Cardiac septum (tissue), 1 donor: ENCODE measurements at places on chromosomes 1 and 21.

DNA sequence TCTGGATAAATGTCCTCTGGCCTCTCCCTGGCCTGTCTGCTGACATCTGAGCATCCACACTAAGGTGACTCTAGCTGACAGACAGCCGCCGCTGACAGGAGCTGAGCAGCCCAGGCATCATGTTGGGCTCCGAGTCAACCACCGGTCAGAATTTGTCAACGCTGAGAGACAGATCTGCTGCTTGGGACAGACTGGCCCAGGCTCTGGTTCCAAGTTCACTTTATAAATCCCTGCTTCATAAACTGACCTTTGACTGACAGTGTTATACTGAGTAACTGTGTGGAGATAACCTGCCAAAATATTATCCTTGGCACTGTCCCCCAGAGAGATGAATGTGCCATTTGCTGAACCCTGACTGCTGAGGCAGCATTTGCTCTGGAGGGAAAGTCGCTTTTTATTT is 616.7 kb downstream of the NPHP4 start:
- no peak for DNase-seq

- DNase-seq, result no peak
Measured at GRCh38 chr1:211653293-211653692, 22.1 kb downstream of the NEK2 start.

DNA sequence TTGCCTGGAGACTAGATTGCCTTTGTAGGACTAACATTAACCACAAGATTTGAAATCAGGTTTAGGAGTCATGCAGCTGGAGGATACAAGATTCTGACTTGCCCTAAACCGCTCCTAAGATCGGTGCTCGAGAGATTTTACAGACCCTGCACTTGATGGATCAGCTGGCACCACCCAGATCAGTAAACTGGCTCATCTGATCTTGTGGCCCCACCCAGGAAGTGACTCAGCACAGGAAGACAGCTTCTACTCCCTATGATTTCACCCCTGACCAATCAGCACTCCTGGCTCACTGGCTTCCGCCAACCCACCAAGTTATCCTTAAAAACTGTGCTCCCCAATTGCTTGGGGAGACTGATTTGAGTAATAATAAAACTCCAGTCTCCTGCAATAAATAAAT is 876 bp upstream of the CATSPERE start:
- DNase-seq, result no peak

DNA sequence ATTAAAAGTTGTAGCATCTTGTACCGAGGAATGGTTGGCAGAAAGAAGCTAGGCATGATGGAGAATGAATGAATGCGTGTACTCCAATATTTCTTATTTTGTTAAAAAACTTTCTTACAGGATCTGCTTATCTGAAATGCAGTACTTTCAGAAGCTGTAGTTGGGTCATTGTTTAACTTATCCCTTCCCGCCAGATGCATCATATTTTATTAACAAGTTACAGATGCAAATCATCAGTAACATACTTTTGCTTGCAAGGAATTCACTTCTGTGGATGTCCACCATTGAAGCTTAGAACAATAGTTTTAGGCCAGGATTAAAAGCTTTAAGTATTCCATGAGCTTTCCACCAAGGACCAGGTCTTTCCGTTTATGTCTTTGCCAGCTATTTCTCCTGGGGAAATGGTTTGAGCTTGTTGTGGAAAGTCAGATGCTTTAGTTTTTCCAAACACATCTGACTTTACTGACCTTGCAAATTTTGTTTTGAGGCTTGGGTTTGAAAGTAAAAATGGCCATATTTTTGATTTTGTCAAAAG is 65.4 kb downstream of the PATJ start:
- DNase-seq, result no peak

- DNase-seq, result peak; percentile 29
Measured at GRCh38 chr1:25817840-25818501, 1.8 kb upstream of the MTFR1L start.

- no peak for DNase-seq
Measured at GRCh38 chr1:1259951-1260600, 13.6 kb upstream of the C1QTNF12 start.

- no peak for DNase-seq
Measured at GRCh38 chr1:17575797-17576518, 36.5 kb downstream of the ARHGEF10L start.

- DNase-seq, result no peak
Measured at GRCh38 chr1:97934491-97934890, 13.7 kb upstream of the DPYD start.

- no peak for DNase-seq
Measured at GRCh38 chr1:23169727-23170335, 1.2 kb upstream of the LUZP1 start.

DNA sequence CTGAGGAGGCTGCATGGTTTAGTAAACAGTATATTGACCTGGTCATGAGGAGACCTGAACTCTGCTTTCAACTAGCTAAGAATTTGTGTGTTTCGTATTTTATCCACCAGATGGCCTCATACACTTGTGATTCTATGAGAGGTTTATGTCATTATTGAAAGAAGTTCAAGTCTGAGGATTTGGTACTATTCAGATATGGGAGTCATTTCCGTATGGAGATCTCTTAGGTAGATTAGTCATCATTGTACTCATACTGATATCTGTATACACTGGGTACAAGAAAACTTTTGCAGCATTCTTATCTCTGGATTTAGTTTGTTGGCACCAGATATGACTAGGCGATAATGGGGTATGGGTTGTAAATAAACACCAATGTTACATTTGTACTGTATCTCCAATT is 26.6 kb downstream of the ATF6 start:
- no peak for DNase-seq

DNA sequence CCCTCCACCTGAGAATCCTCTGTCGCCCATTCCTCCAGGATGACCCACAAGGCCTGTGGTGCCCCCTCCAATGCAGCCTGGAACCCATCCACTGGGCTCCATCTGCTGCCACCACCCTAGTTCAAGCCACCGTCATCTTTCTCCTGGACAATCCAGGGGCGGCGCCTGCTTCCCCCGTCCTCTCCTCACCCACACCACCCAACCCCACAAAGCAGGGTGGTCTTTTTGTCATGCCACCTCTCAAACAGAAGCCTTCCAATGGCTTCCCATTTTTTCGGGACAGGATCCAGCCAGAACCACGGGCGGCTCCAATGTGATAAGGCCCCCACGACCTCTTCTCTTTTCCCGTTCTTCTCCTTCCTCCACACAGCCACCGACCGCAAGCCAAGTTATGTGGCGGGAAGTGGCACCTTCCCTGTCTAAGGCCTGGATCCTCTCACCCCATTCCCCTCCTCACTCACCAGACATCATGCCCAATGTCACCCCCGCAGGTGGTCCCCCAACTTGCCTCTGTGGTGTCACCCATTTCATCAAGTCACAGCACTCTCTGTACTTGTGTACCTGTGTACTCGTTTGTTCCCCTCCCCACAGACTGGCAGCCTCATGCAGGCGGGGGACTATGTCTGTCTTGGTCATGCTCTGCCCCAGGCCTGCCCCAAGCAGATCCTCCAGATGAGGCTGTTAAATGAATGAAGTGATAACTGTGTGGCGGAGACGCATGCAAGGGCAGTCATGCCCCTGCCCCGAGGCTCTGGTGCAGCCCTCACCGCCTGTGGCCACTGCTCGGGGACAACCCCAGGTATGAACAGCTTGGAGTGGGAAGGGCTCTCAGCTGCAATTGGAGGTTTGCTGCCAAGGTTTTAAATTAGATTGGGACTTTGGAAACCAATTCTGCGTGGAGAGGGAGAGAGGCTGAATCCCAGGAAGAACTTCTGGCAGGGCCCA is 11.0 kb downstream of the UBXN11 start:
- no peak for DNase-seq

GRCh38 chr1:43334453-43335205 is 3.0 kb upstream of the MPL start:
- DNase-seq, result peak; percentile 55

- DNase-seq, result no peak
Measured at GRCh38 chr1:186873687-186874086, 44.9 kb downstream of the PLA2G4A start.

- DNase-seq, result peak; percentile 84
Measured at GRCh38 chr1:24384251-24385090, 29.1 kb downstream of the STPG1 start.

DNA sequence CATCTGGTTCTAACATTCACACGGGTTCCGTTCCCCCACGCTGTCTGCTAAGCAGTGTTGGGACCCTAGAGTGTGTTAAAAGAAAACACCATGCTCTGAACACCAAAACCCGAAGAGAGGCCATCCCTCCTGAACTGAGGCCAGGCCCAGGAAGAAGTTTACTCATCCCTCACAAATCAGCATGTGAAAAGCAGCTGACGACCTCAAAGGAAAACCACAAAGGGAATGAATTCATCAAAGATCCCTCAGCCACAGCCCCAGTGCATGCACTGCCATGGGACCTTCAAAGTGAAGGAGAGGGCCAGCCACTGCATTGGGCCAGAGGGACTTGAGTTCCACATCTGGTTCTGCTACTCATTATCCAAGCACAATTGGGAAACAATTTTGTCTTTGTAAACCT is 7.0 kb upstream of the PSEN2 start:
- DNase-seq, result peak; percentile 68

- DNase-seq, result no peak
Measured at GRCh38 chr1:37862330-37862729, 2.9 kb upstream of the MTF1 start.

DNA sequence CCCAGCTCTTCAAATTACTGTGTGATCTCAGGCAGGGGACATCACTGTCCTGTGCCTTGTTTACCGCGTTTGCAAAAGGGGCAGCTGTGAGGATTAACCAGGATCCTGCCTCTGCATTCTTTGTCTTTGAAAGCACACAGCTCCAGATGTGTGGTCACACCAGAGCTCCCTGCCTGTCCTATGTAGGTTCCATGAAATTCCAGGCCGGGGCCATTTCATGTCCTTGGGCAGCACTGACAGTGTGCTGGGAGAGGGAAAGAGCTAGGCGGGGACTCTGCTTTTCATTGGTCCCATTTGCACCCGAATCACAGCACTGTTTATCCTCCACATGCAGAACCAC is 42.2 kb upstream of the SELENON start:
- no peak for DNase-seq

DNA sequence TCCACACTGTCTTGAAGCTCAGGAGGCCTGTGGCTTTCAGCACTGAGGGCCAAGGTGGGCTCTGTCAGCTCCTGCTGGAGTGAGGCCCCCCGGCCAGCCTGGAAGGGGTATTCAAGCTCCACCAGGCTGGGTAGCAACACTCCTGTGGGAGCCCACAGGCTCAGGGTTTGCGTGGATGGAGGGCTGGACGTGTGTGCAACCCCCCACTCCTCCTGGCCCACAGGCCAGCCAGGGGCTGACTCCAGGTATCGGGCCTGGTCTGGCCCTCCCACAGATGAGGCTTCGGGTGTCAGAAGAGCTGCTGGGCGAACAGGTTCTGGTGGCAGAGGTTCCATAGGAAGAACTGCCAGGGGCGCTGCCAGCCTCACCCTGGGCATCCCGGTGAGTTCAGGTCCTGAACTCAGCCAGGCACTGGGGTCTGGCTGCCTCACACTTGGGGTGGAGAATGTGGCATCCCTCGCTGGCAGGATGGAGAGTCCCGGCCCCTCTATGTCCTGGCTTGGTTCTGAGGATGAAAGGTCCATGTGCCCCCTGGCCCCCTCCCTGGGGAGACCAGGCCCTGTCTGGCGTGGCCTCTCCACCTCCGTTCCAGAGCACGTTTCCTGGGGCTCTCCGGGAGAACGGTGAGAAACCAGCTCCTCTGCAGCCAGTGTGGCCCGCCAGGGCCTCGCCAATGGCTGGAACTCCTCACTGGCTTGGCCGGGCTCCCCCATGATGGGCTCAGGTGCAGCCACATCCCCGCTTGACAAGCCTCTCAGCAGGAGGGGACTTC is 64.6 kb upstream of the TARDBP start:
- DNase-seq, result no peak

DNA sequence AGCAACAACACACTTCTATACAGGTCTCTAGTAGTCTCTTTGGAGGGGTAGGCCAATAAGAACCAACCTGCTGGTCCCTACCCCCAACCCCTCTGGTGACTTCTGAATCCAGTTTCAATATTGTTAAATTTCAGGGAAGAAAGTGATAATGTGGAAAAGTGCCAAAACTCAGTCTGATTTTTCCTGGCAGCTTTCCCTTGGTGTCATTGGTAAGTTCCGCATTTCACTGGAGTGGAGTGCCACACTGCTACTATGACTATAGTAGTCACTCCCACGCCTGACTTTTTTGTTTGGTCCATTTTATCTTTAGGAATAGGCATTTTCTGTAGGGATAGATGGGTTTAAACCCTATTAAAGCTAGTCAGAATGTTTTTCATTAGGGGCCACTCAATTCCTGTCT is 5.7 kb upstream of the ARID1A start:
- no peak for DNase-seq

- DNase-seq, result no peak
Measured at GRCh38 chr1:207892764-207893163, 18.2 kb downstream of the CD34 start.

DNA sequence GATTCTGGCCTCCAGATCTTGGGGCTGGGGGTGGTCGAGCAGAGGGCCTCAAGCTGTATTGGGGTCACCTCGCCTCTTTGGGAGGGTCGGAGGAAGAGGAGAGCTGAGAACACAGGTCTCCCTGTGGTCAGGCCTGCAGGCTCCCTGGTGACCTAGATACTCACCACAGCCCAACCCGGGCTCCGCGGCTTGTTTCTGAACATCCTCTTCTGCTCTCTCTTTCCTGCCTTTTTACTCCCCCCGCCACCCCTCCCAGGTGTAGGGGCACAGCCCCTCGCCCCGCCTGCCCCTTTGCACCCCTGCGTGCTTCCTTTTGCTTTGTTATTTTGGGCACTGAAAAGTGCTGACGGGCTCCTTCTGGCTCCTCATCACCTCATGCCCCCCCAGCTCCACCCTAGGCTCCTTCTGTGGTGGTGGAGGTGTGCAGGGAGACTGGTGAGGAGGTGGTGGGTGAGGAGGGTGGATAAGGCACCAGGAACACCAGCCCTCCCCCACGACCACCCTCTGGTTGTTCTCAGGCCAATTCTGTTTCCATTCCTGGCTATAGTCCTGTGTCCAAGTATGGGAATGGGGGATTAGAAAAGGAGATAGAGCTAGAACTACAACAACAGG is 10.6 kb upstream of the LINGO4 start:
- no peak for DNase-seq

DNA sequence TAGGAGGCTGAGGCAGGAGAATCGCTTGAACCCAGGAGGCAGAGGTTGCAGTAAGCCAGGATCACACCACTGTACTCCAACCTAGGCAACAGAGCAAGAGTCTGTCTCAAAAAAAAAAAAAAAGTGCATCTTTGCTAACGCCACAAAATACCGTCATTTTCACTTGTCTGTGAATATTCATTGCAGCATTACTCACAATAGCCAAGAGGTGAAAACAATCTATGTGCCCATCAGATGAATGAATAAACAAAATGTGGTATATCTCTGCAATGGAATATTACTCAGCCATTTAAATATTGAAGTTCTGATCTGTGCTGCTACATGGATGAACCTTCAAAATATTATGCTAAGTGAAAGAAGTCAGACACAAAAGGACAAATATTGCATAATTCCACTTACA is 7.9 kb upstream of the TIAM1 start:
- no peak for DNase-seq

- no peak for DNase-seq
Measured at GRCh38 chr1:89907727-89908212, 86.9 kb downstream of the LRRC8D start.

- DNase-seq, result no peak
Measured at GRCh38 chr1:14572861-14573260, 25.6 kb upstream of the KAZN start.

GRCh38 chr1:243609698-243610097 is 240.3 kb downstream of the AKT3 start:
- no peak for DNase-seq
